Stimulated activated CD4-positive, alpha-beta T cell treated with anti-CD3 and anti-CD28 coated beads, Interleukin-12 subunit alpha, Interleukin-12 subunit beta, amount 100 ng/mL, for 48 hours (primary cell): ENCODE measurements at places on chromosomes 4 and X.
A peak's percentile ranks its signal among the peaks of the same experiment; 100 is the strongest.

GRCh38 chr4:114870987-114871386 is 242.4 kb downstream of the NDST4 start:
- DNase-seq = no peak

- no peak for DNase-seq
Observed at GRCh38 chrX:113274345-113274744, 433.7 kb upstream of the AMOT start.

- no peak for DNase-seq
Observed at GRCh38 chr4:2298532-2298991, 36.7 kb upstream of the MXD4 start.

DNA sequence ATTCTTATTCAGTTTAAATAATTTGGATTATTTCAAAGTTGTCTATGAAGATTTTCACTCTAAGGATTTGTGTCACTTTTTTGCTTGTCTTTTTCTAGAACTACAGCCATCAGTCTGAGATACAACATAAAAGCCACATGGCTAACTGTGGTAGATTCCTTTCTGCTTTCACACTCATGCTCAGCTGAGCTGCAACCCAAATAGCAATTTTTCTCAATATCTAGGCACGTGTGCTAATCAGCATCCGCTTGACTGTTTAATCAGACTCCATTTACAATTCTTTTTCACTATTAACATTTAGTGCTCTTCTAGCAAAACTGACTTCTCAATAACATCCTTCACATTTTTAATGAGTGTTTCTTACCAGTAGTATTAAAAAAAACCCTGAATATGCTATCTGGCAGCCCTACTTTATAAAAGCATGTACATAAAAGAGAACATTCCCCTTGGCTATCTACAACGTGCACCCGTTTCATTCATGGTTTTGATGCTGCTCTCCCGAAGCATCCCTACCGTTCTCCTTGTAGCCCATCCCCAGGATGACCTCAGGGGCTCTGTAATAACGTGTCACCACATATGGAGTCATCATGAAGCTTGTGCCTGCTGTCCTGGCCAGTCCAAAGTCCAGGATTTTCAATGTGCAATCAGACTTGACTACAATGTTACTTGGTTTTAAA is 259.2 kb downstream of the MAPK10 start:
- DNase-seq = no peak

DNA sequence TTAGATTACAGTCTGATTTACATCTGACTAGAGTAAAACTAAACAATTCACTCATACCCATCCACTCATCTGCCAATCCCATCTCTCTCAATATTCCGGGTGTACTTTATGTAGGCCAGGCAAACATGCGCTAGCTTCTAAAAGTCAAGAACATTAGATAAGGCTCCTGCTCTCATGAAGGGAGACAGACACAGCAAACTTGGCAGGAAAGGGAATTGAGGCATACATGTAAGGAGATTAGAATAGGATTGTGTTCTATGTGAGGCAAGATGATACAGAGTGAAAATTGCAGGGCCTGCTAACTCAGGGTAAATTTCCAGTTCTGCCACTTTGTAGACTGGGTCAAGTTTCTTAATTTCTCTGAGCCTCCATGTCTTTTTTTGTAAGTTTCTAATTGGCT is 135.8 kb downstream of the CDS1 start:
- no peak for DNase-seq

GRCh38 chrX:20265221-20265725 is 1.4 kb downstream of the RPS6KA3 start:
- DNase-seq = peak; percentile 64

DNA sequence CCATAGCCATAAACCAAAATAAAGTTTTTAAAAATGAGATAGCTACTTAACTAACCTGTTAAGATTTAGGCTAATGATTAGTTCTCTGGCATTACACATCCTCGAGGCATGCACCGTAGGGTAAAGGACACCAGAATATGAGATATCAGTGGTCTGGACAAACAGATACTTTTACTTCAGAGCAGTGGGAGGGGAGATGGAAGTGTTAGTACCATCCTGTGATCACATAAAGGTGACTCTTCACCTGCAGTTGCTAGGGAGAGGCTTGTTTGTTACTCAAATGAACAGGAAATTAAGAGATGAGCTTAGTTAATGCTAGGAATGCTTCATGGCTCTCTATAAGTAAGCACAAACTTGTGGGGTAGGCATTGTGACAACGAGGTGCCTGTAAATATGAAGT is 624.4 kb upstream of the MAGEB2 start:
- DNase-seq = no peak

- no peak for DNase-seq
Observed at GRCh38 chr4:142523111-142523510, 323.0 kb downstream of the INPP4B start.

DNA sequence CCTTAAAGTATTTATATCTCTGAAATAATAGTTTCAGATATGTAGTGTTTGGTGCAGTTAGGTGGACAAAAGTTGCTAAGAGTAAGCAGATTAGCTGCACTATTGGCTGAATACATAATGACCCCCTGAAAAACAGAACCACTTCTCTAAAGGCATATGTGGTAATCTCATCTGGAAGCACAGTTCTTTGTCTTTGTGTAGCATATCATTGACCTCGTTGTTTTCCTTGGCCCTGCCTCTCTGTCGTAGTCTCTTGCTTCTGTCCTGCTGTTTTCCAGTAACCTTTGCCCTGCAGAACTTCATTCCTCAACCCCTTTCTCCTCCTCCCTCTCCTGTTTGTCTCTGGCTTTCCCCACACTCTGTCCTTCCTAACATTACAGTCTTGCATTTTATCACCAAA is 41.4 kb downstream of the JADE3 start:
- no peak for DNase-seq

DNA sequence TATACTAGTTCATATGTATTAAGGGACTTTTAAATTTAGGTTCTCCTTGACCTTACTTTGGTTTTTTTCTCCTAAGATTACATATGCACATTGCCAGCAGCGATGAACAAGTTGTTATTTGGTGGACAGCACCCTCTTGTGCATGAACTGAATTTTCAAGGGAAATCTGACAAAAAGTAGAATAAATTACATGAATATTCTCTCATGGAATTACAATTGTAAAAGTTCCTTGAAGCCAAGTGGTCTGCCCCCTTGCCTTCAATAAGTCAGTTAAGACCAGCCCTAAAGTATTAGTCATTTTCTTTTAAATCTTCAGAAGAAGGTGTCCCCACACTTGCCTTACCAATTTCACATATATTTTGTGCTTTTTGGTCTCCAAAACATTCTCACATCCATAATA is 30.7 kb upstream of the SMARCA5 start:
- DNase-seq = no peak

DNA sequence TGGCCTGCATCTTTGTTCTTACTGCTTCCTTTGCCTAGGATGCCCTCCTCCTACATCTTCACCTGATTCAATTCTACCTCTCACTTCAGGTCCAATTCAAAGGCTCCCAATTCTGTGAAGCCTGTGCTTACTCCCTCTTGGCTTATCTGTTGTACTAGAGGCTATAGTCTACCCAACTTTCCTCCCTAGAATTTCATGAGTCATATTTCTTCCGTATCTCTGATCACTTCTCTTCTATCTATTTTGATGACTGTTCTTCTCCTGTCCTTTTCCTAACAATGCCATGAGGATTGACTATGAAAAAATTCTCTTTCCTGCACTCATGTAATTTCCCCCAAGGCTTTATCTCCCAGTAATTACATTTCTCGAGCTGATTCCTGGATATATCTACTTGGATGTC is 96.3 kb downstream of the PLAC1 start:
- no peak for DNase-seq

DNA sequence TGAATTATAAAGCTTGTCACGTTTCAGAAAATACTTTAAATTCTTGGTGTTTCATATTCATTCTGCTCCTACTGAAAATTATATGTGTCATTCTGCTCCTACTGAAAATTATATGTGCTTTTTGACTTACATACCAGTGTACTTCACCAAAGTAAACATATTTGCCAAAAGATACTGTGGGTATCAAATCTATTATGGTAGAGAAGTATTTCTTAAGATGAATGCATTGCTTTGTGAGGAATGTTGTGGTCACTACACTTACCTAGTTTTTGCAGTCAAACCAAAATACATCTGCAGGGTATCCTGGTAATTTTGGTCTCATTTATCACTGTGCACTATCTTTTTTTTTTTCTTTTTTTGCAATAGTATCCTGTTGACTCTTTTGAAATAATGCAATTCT is 287.7 kb upstream of the MAD2L1 start:
- DNase-seq = no peak

GRCh38 chr4:70703619-70704214 is 15.4 kb downstream of the UTP3 start:
- no peak for DNase-seq

DNA sequence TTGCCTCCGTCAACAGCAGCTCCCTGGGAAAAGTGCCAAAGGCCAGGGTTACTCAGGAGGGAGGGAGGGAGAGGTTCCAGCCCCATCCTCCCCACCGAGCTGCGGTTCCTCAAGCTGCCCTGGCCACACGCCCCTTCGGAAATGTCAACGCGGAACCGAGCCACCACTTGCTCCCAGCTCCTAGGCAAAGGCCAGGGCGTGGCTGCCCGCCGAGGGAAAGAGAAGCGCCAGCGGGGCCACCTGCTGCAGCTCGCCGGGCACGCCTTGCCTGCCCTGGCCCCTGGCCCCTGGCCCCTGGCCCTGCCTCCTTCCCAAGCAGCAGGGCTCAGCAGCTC is 15.3 kb downstream of the SLC6A8 start:
- no peak for DNase-seq

DNA sequence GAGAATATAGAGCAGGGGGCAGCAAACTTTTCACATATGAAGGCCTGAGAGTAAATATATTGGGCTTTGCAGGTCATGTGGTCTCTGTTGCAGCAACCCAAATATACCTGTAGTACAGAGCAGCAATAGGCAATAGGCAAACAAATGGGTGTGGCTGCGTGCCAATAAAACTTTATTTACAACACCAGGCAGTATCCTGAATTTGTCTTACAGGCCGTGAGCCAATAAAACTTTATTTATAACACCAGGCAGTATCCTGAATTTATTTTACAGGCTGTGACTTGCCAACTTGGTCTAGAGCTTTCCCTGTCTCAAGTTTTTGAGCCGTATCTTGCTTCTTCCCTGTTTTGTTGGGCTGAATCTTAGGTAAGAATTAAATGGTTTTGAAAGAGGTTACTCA is 118.2 kb downstream of the PHEX start:
- no peak for DNase-seq

GRCh38 chrX:38571058-38571457 is 9.7 kb downstream of the TSPAN7 start:
- DNase-seq = no peak

DNA sequence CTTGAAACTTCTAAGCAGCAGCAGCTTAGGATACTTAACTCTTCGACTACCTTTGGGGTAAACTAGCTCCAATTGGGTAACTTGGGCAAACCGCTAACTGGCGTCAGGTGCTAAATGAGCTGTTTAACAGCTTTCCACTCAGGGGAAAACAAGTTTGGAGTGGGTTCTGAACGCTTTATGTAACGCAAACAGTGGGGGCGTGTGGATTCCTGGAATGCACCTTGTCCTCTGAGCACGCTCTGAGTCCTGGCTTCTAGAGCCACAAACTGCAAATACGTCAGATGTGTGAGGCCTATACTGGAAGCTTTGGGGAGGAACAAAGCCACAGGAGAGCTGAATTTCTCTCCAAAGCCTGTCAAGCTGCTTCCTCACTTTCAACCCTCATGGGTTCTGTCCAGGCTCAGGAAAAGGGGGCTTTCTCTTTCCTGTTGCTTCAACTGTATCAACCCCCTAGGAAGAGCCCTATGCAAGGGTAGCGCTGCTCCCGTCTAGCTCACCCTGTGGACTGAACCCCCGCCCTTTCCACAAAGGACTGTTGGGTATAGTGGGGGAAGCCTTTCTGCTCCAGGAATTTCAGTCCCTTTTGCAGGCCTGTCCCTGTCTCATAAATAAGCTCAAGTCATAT is 4.5 kb upstream of the WDR1 start:
- DNase-seq = no peak
